Vagina (tissue), 2 donors: ENCODE measurements at places on chromosomes 6 and 20. TPM values are rescaled to one million over a fixed set of nuclear protein-coding genes. Genes with fewer than 3 reads are reported as not detected.

GRCh38 chr6:131587909-131588308, 14.9 kb downstream of the ARG1 start:
- DNase-seq = no peak
- no peaks in the 10 kb centered on the region for H3K27me3 ChIP-seq
- no peak overlapping the region for H3K27ac ChIP-seq
- H3K36me3 ChIP-seq = peaks cover 58% of the 10 kb centered on the region
- H3K4me3 ChIP-seq = no peak overlapping the region
- H3K4me1 ChIP-seq = no peaks in the 10 kb centered on the region

Gene COL12A1
- 130 TPM for total RNA-seq

GRCh38 chr6:23505026-23505425, 621.0 kb upstream of the NRSN1 start:
- no peaks in the 10 kb centered on the region for H3K36me3 ChIP-seq
- no peak overlapping the region for H3K27ac ChIP-seq
- no peak for DNase-seq
- no peak overlapping the region for H3K4me3 ChIP-seq

DNA sequence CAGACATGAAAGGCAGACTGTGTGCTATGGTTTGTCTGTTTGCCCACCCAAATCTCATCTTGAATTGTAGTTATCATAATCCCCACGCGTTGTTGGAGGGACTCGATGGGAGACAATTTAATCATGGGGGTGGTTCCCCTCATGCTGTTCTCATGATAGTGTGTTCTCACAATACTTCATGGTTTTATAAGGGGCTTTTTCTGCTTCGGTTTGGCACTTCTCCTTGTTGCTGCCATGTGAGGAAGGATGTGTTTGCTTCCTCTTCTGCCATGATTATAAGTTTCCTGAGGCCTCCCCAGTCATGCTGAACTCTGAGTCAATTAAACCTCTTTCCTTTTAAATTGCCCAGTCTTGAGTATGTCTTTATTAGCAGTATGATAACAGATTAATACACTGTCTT, 47.2 kb upstream of the MICB start:
- DNase-seq = peak; percentile 6
- no peak overlapping the region for H3K4me3 ChIP-seq
- no peaks in the 10 kb centered on the region for H3K36me3 ChIP-seq
- no peaks in the 10 kb centered on the region for H3K27me3 ChIP-seq
- no peaks in the 10 kb centered on the region for H3K4me1 ChIP-seq

Gene ZBTB46
- total RNA-seq = 7.4 TPM

GRCh38 chr6:17983730-17984129, 3.7 kb downstream of the KIF13A start:
- H3K27me3 ChIP-seq = no peaks in the 10 kb centered on the region
- peaks cover 50% of the 10 kb centered on the region for H3K4me1 ChIP-seq
- no peak overlapping the region for H3K4me3 ChIP-seq
- no peak for DNase-seq
- no peak overlapping the region for H3K27ac ChIP-seq
- H3K36me3 ChIP-seq = no peaks in the 10 kb centered on the region

Gene ELOVL5
- total RNA-seq = 42.5 TPM

DNA sequence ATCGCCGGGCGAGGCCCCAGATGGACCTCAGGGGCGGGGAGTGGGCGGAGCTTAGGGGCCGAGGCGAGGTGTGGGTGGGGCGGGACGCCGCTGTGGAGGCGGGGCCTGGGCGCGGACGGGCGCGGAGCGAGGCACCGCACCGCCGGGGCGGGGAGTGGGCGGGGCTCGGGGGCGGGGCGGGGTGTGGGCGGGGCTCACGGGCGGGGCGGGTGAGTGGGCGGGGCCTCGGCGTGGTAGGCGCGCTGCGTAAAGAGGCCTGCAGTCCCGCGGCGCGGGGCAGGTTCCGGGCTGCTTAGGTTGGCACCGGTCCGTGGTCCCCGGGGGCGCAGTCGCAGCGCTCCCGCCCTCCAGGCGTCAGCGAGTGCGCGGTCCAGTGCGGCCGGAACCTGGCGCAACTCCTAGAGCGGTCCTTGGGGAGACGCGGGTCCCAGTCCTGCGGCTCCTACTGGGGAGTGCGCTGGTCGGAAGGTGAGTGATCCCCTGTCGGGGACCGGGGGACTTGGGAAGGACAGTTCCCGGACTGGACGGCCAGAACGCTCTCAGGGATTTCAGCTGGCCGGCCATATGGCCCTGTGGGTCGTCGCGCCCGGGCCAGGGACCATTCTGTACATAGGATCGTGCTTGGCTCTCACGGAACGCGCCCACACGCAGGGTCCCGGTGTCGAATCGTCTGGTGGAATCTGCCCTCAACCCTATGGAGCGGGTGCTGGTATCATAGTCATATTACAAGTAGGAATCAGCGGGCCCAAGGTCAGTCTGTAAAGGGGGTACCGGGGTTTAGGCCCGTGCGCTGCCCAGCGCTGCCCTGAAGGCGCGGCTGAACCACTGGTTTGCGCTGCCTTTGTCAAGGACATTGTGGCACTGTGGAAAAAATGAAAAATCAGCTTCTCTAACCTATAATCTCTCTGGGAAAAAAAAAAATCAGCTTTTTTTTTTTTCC, at the start of gene NQO2:
TSS of gene NQO2 (plus strand) at position 277 of the 940 bp plus-strand sequence. CDS start 6,659 bp downstream, outside the sequence.
- peak within 1 kb of the TSS; percentile 90 for H3K27ac ChIP-seq
- H3K27me3 ChIP-seq = no peaks in the 10 kb centered on the region
- peak within 1 kb of the TSS; percentile 88 for H3K4me3 ChIP-seq
- no peak for DNase-seq
- no peaks in the 10 kb centered on the region for H3K36me3 ChIP-seq

DNA sequence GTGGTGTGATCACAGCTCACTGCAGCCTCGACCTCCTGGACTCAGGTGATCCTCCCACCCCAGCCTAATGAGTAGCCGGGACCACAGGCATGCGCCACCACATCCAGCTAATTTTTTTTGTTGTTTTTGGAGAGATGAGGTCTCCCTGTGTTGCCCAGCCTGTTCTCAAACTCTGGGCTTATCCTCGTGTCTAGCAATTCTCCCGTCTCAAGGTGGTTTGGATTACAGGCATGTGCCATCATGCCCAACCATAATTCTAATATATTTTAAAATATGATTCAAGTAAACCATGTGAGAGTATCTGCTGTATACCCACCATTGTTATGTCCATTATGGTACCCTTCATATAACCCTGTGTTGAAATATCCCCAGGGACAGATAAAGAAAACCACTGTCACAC, 60.3 kb upstream of the C20orf144 start:
- no peaks in the 10 kb centered on the region for H3K27me3 ChIP-seq
- peaks cover 3% of the 10 kb centered on the region for H3K36me3 ChIP-seq
- no peak overlapping the region for H3K4me3 ChIP-seq

Gene TPD52L1
- 85.0 TPM for total RNA-seq

Gene NNAT
- total RNA-seq = 8.3 TPM

Gene ARMH2
- not detected for total RNA-seq

Gene DLL1
- total RNA-seq = 43.5 TPM

- H3K4me1 ChIP-seq = no peaks in the 10 kb centered on the region
- H3K27ac ChIP-seq = no peak overlapping the region
- H3K27me3 ChIP-seq = no peaks in the 10 kb centered on the region
Observed at GRCh38 chr20:53692465-53693067, 98.9 kb upstream of the ZNF217 start.

Gene LRRN4
- not detected for total RNA-seq

Gene VSTM2L
- not detected for total RNA-seq
